ENCODE measurements at places on chromosomes 5 and 9.
A peak's percentile ranks its signal among the peaks of the same experiment; 100 is the strongest.

DNA sequence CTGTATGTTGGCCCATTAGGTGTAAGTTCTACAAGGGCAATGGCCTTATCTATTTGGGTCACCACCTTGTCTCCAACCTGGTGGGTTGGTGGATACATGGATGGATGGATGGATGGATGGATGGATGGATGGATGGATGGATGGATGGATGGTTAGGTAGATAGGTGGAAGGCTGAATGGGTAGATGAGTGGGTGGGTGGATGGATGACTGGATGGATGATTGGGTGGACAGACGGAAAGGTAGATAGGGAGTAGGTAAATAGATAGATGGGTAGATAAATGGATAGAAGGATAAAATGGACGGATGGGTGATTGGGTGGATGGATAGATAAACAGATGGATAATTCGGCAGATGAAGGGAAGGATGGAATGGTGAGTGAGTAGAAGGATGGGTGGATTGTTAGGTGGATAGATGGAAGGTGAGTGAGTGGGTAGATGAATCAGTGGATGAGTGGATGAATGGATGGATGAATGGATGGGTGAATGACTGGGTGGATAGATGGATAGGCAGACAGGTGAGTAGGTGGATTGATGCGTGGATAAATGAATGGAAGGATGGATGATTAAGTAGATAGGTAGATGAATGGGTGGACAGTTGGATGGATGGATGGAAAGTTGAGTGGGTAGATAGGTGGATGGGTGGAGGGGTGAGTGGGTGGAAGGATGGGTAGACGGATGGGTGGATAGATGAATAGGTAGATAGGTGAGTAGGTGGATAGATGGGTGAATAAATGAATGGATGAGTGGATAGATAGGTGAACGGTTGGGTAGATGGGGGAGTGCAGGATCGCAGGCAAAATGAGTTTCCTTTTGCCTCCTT is 83.1 kb upstream of the FBXW11 start:
- DNase-seq: no peak

GRCh38 chr9:129866394-129867135 is 31.3 kb downstream of the USP20 start:
- DNase-seq: no peak

- DNase-seq: no peak
These were observed 386.7 kb downstream of the KDM4C start for GRCh38 chr9:7144265-7145046.

DNA sequence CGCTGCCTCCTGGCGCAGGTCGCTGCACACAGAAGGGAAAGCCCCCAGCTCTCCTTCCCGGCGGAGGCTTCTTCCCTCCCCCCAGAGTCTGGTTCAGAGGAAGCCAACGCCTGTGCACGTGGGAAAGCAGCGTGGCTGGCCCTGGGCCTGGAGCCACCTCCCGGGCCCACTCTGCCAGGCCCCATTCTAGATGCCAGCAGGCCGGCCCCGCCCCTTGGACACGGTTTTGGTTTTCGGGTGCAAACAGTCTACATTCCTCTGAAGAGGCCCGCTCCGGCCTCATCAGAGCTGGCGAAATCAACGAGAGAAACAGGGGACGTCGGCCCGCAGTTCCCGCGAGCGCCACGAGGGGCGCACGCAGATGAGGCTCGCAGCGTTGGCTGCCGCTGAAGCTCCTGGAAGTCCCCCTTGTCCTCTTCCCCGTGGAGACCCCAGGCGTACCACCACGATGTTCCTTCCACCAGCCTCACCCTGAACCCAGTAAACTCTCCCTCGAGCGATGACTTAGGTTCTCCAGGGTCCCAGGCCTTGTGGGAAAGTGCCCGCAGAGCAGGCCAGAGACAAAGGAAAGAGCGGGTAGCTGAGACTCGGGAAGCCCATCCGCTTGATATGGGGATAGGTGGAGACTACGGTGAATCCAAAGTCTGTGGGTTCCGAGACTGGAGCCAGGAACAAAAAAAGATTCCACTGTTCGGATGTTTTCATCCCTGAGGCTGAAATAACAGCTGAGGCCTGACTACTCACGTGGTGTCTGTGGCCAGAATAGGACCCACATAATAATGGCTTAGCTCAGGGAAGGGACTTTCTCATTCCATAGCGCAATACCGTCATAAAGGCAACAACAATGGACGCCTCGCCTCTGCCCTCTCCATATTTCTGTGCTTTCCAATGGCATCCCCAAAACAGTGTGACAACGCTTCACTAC is 64.2 kb downstream of the KLF4 start:
- DNase-seq: no peak

- no peak for DNase-seq
These were observed 19.4 kb downstream of the GARNL3 start for GRCh38 chr9:127283917-127284497.

GRCh38 chr5:36305571-36306326 is 4.0 kb upstream of the RANBP3L start:
- peak; percentile 43 for DNase-seq

GRCh38 chr9:89367281-89367680 is 49.0 kb downstream of the SECISBP2 start:
- DNase-seq: no peak
